Uterus (tissue), 4 donors: ENCODE measurements at places on chromosomes 7 and 10. TPM values are rescaled to one million over a fixed set of nuclear protein-coding genes. Genes with fewer than 3 reads are reported as not detected.

- H3K4me3 ChIP-seq: no peak overlapping the region
- H3K27ac ChIP-seq: no peak overlapping the region
- no peak for DNase-seq
- H3K4me1 ChIP-seq: no peaks in the 10 kb centered on the region
- H3K36me3 ChIP-seq: no peaks in the 10 kb centered on the region
These were observed 54.3 kb upstream of the SMNDC1 start for GRCh38 chr10:110358869-110359629.

- DNase-seq: no peak
- no peaks in the 10 kb centered on the region for H3K27me3 ChIP-seq
- H3K27ac ChIP-seq: no peak overlapping the region
- H3K36me3 ChIP-seq: no peaks in the 10 kb centered on the region
- H3K4me3 ChIP-seq: no peak overlapping the region
These were observed 185.1 kb upstream of the ADO start for GRCh38 chr10:62619413-62619738.

DNA sequence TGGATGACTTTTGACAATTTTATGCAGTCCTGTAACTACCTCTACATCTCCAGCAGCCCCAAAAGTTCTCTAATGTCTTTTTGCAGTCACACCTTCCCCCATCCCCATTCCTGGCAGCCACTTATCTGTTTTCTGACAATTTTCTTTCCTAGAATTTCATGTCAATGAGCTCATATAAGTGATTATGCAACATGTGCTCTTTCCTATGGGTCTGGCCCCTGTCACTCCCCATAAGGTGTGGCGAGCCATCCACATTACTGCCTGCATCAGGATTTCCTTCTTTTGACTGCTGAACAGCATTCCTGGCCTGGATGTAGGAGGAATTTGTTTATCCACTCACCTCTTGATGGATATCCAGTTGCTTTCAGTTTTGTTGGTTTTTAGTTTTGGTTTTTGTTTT is 146.7 kb upstream of the MGMT start:
- no peaks in the 10 kb centered on the region for H3K27me3 ChIP-seq
- H3K27ac ChIP-seq: no peak overlapping the region
- H3K4me1 ChIP-seq: no peaks in the 10 kb centered on the region
- H3K4me3 ChIP-seq: no peak overlapping the region

GRCh38 chr10:132306864-132307751 is 642 bp downstream of the STK32C start:
- no peaks in the 10 kb centered on the region for H3K27me3 ChIP-seq
- H3K4me3 ChIP-seq: peak overlapping the region; percentile 64
- peaks cover 5% of the 10 kb centered on the region for H3K4me1 ChIP-seq
- no peak for DNase-seq
- H3K27ac ChIP-seq: no peak overlapping the region

- H3K36me3 ChIP-seq: no peaks in the 10 kb centered on the region
- no peaks in the 10 kb centered on the region for H3K27me3 ChIP-seq
- no peak for DNase-seq
- no peak overlapping the region for H3K27ac ChIP-seq
- H3K4me3 ChIP-seq: no peak overlapping the region
These were observed 29.4 kb downstream of the CDH23 start for GRCh38 chr10:71426058-71426605.

OR6B1 gene
- not detected for total RNA-seq
